Fibroblast of the aortic adventitia (primary cell): ENCODE measurements at places on chromosomes 1 and 21. TPM values are rescaled to one million over a fixed set of nuclear protein-coding genes. Genes with fewer than 3 reads are reported as not detected.

CRP gene
- total RNA-seq, result not detected in 2 replicates

C1orf87 gene
- total RNA-seq, result not detected in 2 replicates

C1QC gene
- not detected in 2 replicates for total RNA-seq

KRTAP19-1 gene
- total RNA-seq, result not detected in 2 replicates

PGM1 gene
- total RNA-seq, result 52.4 and 83.5 TPM in 2 replicates

CYP4A22 gene
- total RNA-seq, result not detected in 2 replicates

OR2L13 gene
- total RNA-seq, result not detected in 2 replicates

RAB3B gene
- total RNA-seq, result 3.6 and 63.4 TPM in 2 replicates
